ENCODE measurements at places on chromosomes 13 and 19. TPM values are rescaled to one million over a fixed set of nuclear protein-coding genes. Genes with fewer than 3 reads are reported as not detected.

- no peaks in the 10 kb centered on the region for H3K27me3 ChIP-seq
- no peak overlapping the region for H3K4me3 ChIP-seq
- H3K27ac ChIP-seq = no peak overlapping the region
These were observed 236.2 kb upstream of the HTR2A start for GRCh38 chr13:47133011-47133445.

DNA sequence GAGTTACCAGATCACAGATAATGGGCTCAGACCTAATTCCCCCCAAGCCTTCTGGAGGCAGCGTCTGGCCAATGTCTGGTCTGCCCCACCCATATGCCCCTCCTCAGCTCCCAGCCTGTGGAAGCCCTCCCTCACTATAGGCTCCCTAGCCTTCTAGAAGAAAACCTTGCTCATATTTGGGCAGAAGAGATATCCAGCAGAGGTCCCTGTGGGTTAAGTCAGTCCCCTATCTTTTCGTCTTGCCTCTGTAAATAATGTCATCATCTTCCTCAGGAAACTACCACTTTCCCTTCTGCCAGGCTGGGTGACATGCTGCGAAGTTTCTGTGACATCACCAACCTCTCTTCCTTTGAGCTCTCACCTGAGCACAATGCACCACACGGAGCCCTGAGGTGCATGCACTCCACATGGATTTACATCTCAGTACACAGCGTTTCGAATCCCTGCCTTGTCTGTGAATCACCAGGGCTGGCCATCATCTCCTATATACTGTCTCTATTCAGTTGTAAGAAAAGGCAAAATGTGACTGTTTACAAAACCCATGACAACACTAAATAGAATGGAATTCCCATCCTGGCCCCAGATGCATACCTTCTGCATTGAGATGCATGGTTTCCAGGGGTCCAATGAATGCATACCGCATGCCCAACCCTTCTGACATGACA lies 112.8 kb downstream of the CRYL1 start:
- peaks cover 7% of the 10 kb centered on the region for H3K4me1 ChIP-seq
- H3K27me3 ChIP-seq = no peaks in the 10 kb centered on the region
- no peak overlapping the region for H3K4me3 ChIP-seq
- no peak overlapping the region for H3K27ac ChIP-seq
- no peak for DNase-seq
- no peaks in the 10 kb centered on the region for H3K36me3 ChIP-seq

GRCh38 chr19:47172666-47173455 lies 42.2 kb downstream of the SAE1 start:
- no peaks in the 10 kb centered on the region for H3K4me1 ChIP-seq
- no peak for DNase-seq
- no peaks in the 10 kb centered on the region for H3K27me3 ChIP-seq
- peaks cover 49% of the 10 kb centered on the region for H3K36me3 ChIP-seq
- H3K27ac ChIP-seq = no peak overlapping the region

The FXYD7 gene
- total RNA-seq = 32.1 TPM

Data from B cell (primary cell).